ENCODE measurements at places on chromosomes 11 and 22. TPM values are rescaled to one million over a fixed set of nuclear protein-coding genes. Genes with fewer than 3 reads are reported as not detected.

- no peak overlapping the region for H3K4me3 ChIP-seq
- DNase-seq, result no peak
- peaks cover 22% of the 10 kb centered on the region for H3K4me1 ChIP-seq
- H3K27me3 ChIP-seq, result no peaks in the 10 kb centered on the region
Measured at GRCh38 chr11:35253237-35253636, 114.3 kb downstream of the CD44 start.

- peak; percentile 56 for DNase-seq
- H3K27me3 ChIP-seq, result peaks cover 14% of the 10 kb centered on the region
- H3K4me1 ChIP-seq, result no peaks in the 10 kb centered on the region
Measured at GRCh38 chr11:2186669-2187279, 15.2 kb upstream of the TH start.

CNGA4 gene
- not detected for total RNA-seq

GRCh38 chr11:103322821-103323220 lies 213.6 kb downstream of the DYNC2H1 start:
- peaks cover 6% of the 10 kb centered on the region for H3K4me1 ChIP-seq
- DNase-seq, result no peak
- H3K27me3 ChIP-seq, result no peaks in the 10 kb centered on the region

GRCh38 chr11:108931168-108931567 lies 266.3 kb downstream of the DDX10 start:
- no peak overlapping the region for H3K27ac ChIP-seq
- peaks cover 6% of the 10 kb centered on the region for H3K36me3 ChIP-seq
- no peaks in the 10 kb centered on the region for H3K27me3 ChIP-seq
- H3K4me1 ChIP-seq, result no peaks in the 10 kb centered on the region

- H3K4me3 ChIP-seq, result no peak overlapping the region
- no peaks in the 10 kb centered on the region for H3K36me3 ChIP-seq
- peaks cover 10% of the 10 kb centered on the region for H3K4me1 ChIP-seq
Measured at GRCh38 chr11:120186774-120187591, 23.8 kb upstream of the OAF start.

DNA sequence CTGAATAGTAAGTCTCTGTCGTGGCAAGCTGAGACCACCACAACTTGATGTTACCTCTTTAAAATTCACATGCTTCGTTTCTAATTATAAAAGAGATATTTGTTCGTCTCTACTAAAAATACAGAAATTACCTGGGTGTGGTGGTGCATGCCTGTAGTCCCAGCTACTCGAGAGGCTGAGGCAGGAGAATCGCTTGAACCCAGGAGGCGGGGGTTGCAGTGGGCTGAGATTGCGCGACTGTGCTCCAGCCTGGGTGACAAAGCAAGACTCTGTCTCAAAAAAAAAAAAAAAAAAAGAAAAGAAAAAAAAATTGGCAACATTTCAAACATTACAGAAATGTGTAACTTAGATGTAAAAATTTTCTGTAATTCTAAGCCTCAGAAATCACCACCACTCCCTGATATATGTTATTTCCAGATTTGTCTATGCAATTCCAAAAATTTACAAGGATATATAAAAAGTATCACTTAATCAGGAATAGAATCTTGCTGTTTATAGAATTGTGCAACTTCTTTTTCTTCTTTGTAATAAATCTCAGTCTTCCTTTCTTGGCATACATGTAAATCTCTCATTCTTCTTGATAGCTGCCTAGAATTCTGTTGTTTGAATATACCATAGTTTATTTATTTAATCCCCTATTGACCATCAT lies 37.3 kb downstream of the C11orf96 start:
- no peak for DNase-seq
- no peak overlapping the region for H3K27ac ChIP-seq
- H3K4me3 ChIP-seq, result no peak overlapping the region
- no peaks in the 10 kb centered on the region for H3K36me3 ChIP-seq

GRCh38 chr11:72587696-72588095 lies 86.5 kb downstream of the PDE2A start:
- peaks cover 41% of the 10 kb centered on the region for H3K4me1 ChIP-seq
- no peak overlapping the region for H3K4me3 ChIP-seq
- no peaks in the 10 kb centered on the region for H3K36me3 ChIP-seq
- no peak overlapping the region for H3K27ac ChIP-seq

DNA sequence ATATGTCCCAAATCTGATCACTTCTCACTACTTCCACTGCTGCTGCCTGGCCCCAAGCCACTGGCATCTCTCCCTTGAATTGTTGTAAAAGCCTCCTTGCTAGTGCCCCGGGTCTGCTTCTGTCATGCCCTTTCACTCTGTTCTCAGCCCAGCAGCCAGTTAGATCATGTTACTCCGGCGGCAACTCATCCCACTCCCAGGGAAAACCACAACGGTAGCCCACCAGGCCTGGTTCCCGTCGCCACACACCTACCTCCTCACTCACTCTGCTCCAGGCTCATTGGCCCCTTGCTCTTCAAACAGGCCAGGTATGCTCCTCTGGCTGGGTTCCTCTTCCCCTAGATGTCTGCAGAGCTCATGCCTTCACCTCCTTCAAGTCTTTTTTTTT lies 3.8 kb upstream of the MARK2 start:
- H3K4me3 ChIP-seq, result no peak overlapping the region
- H3K4me1 ChIP-seq, result peaks cover 12% of the 10 kb centered on the region
- H3K27ac ChIP-seq, result no peak overlapping the region

LGR4 gene
- 0.22 TPM for total RNA-seq

Data from activated CD4-positive, alpha-beta memory T cell treated with anti-CD3 and anti-CD28 coated beads for 36 hours (primary cell).